Airway epithelial cell (primary cell): ENCODE measurements at places on chromosomes 1 and 21. TPM values are rescaled to one million over a fixed set of nuclear protein-coding genes. Genes with fewer than 3 reads are reported as not detected.

SELENBP1 gene
- 7.7 and 8.6 TPM in 2 replicates for total RNA-seq

SPRR2E gene
- 5.4 and 6.5 TPM in 2 replicates for total RNA-seq

ST6GALNAC3 gene
- 0.14 TPM in 2 replicates for total RNA-seq

PROX1 gene
- total RNA-seq: 0.14 and 0.28 TPM in 2 replicates

CLDN19 gene
- total RNA-seq: 0.21 TPM in 1 of 2 replicates, not detected in the other

STRIP1 gene
- 24.3 and 25.1 TPM in 2 replicates for total RNA-seq

GPR153 gene
- total RNA-seq: 39.9 and 43.1 TPM in 2 replicates

SRSF4 gene
- total RNA-seq: 43.6 and 52.5 TPM in 2 replicates

RUNX1 gene
- 10.1 and 14.6 TPM in 2 replicates for total RNA-seq

ACTN2 gene
- not detected in 2 replicates for total RNA-seq

USP24 gene
- 15.0 and 21.7 TPM in 2 replicates for total RNA-seq

NBPF19 gene
- total RNA-seq: 2.4 and 3.7 TPM in 2 replicates

MASP2 gene
- total RNA-seq: 0.35 TPM in 1 of 2 replicates, not detected in the other

FAM151A gene
- total RNA-seq: not detected in 2 replicates

DUSP10 gene
- total RNA-seq: 8.8 and 13.5 TPM in 2 replicates

MRPS15 gene
- 94.2 and 192 TPM in 2 replicates for total RNA-seq

LCE6A gene
- not detected in 2 replicates for total RNA-seq

SLC1A7 gene
- total RNA-seq: not detected in 2 replicates

PSRC1 gene
- 27.4 and 29.5 TPM in 2 replicates for total RNA-seq

TRPM2 gene
- not detected in 2 replicates for total RNA-seq

CORT gene
- total RNA-seq: 0.78 TPM in 1 of 2 replicates, not detected in the other

MMP23B gene
- total RNA-seq: 0.79 and 1.5 TPM in 2 replicates

SMCP gene
- not detected in 2 replicates for total RNA-seq

ACTL8 gene
- 0.85 TPM in 1 of 2 replicates, not detected in the other for total RNA-seq

SIM2 gene
- 0.56 TPM in 1 of 2 replicates, not detected in the other for total RNA-seq

TCP10L gene
- total RNA-seq: 0.21 TPM in 1 of 2 replicates, not detected in the other

CYB5RL gene
- total RNA-seq: 0.60 and 3.0 TPM in 2 replicates

ZNF593OS gene
- total RNA-seq: not detected in 2 replicates

SYDE2 gene
- 3.8 and 4.2 TPM in 2 replicates for total RNA-seq

MAP10 gene
- total RNA-seq: 0.33 and 0.85 TPM in 2 replicates

BECN2 gene
- total RNA-seq: not detected in 2 replicates

PGD gene
- 190 and 222 TPM in 2 replicates for total RNA-seq

MX2 gene
- total RNA-seq: 0.35 TPM in 1 of 2 replicates, not detected in the other

GRHL3 gene
- total RNA-seq: 46.5 and 61.6 TPM in 2 replicates

CREB3L4 gene
- 9.4 and 12.8 TPM in 2 replicates for total RNA-seq

IL10 gene
- total RNA-seq: not detected in 2 replicates

NTMT2 gene
- total RNA-seq: not detected in 2 replicates

LCE2C gene
- total RNA-seq: not detected in 2 replicates

MEX3A gene
- 3.3 and 7.6 TPM in 2 replicates for total RNA-seq
